Hypothalamus (tissue), 51 donors: ENCODE measurements at places on chromosomes 2 and 18.

- DNase-seq: no peak
Measured at GRCh38 chr18:32177530-32177929, 12.3 kb upstream of the MEP1B start.

- no peak for DNase-seq
Measured at GRCh38 chr2:235854276-235854675, 313.9 kb downstream of the GBX2 start.

DNA sequence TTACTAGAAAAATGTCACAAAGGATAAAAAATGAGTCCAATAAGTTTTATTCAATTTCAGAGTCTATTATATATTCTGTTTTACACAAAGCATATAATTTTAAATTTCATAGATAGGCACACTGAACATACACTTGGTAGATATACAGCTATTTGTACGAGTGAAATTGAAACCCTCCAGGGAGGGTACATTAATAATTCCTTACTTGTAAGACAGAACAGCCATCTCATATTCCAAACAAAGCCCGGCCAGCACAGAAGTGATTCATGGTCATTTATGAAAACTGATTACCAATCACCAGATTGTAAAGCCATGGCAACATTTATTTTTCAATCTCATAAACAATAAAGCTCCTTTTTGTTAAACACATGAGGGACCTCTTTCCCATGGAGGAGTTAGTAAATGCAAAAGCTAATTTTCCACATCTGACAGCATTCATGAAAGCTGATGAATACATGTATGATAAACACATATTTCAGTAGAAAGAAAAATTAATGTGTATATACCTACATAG, 190.6 kb downstream of the TDRD15 start:
- no peak for DNase-seq

GRCh38 chr2:138814123-138814898, 34.1 kb upstream of the NXPH2 start:
- DNase-seq: no peak

GRCh38 chr18:926946-927345, 22.3 kb downstream of the ADCYAP1 start:
- no peak for DNase-seq

- DNase-seq: no peak
Measured at GRCh38 chr2:36339607-36340218, 15.9 kb upstream of the CRIM1 start.

DNA sequence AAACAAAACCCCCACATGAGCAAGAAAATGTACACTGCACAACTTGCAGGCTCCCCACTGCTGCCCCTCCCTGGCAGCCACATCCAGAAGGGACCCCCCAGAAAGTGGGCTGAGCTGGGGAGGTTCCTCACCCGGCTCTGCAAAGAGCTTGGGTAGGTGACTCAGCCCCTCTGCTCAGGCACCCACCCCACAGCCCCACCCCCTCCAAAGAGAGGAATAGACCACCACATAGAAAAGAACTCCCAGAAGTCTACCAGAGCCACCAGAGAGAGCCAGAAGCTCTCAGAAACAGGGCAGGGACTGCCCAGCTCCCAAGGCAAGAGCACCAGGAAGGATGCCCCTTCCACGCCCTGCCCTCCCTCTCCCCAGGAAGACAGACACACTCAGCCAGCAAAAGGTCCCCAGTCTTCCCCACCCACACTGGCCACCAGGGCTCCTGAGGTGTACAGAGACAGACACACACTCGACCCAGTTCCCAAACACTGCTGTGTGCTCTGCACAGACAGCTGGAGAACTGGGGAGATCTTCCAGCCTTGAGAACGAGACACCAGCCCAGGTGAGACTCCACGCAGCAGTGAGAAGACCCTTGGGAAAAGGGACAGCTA, 28.2 kb downstream of the BIN1 start:
- DNase-seq: no peak

- DNase-seq: no peak
Measured at GRCh38 chr2:231646476-231646875, 53.8 kb downstream of the TEX44 start.

DNA sequence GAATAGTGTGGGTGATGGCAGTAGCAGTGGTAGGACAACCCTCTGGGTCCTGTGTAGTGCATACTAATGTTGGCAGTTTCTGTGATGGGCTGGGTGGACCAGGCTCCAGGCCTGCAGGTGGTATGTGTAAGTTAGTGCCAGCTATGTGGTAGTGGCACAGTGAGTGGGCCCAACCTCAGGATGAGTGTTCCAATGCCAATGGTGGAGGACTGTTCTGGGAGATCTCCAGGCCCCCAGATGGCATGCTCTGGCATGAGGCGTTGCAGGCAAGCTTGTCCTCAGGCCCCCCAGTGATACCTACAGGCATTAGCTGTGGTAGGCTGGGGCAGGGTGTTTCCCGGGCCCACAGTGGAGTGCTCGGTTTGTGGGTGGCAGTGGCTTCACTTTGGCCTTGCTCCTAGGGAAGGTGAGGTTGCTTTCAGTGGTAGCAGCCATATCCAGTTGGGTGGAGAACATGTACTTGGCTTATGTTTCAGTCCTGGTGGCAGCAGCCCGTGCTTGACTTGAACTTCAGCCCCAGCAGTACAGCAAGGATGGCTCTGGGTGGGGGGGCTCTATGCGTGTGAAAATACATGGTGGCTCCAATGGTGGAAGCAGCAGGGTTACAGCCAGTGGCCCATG, 32.4 kb downstream of the TEX51 start:
- DNase-seq: no peak

- no peak for DNase-seq
Measured at GRCh38 chr2:67952066-67952465, 110.7 kb downstream of the C1D start.

GRCh38 chr2:189409131-189409530, 32.1 kb upstream of the WDR75 start:
- DNase-seq: no peak

- DNase-seq: no peak
Measured at GRCh38 chr2:196268538-196269338, 97.4 kb upstream of the STK17B start.

DNA sequence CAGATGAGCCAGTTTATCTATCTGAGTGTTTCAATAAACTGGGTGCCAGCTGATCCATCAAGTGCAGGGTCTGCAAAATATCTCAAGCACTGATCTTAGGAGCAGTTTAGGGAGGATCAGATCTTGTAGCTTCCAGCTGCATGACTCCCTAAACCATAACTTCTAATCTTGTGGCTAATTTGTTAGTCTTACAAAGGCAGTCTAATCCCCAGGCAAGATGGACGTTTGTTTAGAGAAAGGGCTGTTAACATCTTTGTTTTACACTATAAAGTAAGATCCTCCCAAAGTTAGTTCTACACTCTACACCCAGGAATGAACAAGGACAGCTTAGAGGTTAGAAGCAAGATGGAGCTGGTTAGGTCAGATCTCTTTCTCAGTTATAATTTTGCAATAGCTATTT, 28.7 kb upstream of the HNMT start:
- DNase-seq: no peak

DNA sequence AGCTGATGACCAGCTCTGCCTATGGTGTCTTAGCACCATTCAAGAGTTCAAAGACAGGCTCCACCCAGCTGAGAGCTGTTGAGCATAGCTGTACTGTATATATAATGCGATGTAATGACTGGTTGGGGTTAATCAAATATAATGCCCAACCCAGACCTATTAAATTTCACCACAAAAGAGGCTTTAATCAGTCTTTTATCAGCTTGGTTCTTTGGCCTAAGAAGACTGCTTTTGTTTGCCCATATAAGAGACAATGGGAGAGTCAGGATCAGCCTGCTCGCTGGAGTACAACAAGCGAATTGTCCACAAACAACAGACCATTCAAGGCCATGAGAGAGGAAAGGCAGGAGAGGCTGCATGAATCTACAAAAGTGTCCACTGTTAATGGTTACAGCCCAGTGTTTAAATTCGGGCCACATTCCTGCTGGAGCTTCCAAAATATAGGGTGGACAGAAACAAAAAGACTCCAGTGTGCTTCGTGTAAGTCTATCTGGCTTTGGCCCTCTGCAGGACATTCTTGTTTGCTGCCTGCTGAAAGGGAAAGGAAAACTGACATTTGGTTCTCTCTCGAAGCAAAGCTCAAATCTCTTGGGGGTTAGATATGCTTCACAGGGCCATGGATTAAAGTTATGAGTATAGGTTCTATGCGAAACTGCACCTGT, 299.0 kb upstream of the FBXO11 start:
- peak; percentile 56 for DNase-seq

GRCh38 chr18:35424356-35424755, 47.2 kb upstream of the ZNF396 start:
- no peak for DNase-seq

- DNase-seq: no peak
Measured at GRCh38 chr2:22301228-22301627, 1083.8 kb upstream of the KLHL29 start.

DNA sequence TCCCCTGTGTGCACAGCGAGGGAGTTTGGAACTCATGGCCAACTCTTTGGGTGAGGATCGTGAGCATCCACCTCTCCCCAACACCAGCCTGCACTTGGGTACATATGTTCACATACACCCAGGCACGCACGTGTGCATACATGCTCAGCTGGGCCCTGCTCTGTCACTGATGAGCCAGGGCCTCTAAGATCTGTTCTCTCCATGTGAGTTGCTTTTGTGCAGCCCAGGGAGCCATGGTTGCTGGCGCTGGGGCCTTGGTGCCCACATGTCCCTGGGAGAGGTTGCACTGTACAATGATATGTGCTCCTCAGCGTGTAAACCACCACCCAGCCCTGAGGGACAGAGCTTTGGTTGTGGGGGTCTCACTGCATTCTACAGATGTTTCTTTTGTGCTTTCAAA, 44.1 kb downstream of the KLHL29 start:
- DNase-seq: no peak

GRCh38 chr2:5093056-5093455, 599.1 kb upstream of the SOX11 start:
- DNase-seq: no peak

DNA sequence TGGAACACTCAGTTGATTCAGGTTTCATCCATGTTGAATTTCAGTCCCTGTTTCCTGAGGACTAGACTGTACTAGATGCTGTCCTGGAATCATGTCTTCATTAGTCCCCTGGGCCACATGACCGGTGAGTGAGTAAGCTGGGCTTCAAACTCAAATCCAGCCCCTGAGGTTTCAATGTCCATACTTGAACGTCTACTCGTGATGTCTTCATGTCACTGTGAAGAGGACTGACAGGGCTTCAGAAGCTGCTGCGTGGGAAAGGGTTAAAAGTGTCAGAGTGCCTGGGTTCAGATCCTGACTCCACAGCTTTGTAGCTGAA, 101.2 kb downstream of the CDK15 start:
- no peak for DNase-seq

DNA sequence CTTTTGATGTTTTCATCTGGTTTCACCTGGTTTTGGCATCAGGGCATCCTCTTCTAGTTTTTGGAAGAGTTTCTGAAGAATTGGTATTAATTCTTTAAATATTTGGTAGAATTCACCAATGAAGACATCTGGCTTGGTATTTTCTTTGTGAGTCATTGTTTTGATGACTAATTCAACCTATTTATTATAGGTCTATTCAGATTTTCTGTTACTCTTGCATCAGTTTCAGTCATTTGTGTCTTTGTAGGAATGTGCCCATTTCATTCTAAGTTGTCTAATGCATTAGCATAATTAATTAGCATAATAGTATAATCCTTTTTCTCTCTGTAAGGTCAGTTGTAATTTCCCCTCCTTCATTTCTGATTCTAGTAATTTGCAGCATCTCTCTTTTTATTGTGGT, 8.0 kb downstream of the GNLY start:
- no peak for DNase-seq

GRCh38 chr2:157262248-157262647, 4.7 kb downstream of the GALNT5 start:
- DNase-seq: no peak

DNA sequence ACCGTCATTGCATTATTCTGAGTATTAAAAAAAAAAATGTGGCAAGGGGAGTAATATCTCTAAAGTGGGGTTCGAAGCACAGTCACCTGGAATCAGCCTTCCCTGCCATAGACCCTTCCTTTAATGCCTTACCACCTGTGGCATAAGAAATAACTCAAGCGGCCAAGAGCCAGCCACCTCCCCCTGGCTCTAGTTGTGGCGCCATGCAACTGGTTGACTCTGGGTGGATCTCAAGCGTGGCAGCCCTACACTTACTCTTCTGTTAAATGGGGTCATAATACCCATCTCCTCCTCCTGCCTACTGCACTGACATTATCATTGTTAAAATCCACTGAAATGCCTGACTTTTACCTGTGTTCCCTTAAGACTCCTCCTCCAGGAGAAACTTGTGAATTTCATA, 175.8 kb downstream of the SMAD7 start:
- no peak for DNase-seq

- DNase-seq: no peak
Measured at GRCh38 chr18:80246445-80247392, 595 bp downstream of the PARD6G start.

GRCh38 chr18:2091937-2092336, 479.4 kb downstream of the METTL4 start:
- DNase-seq: no peak

DNA sequence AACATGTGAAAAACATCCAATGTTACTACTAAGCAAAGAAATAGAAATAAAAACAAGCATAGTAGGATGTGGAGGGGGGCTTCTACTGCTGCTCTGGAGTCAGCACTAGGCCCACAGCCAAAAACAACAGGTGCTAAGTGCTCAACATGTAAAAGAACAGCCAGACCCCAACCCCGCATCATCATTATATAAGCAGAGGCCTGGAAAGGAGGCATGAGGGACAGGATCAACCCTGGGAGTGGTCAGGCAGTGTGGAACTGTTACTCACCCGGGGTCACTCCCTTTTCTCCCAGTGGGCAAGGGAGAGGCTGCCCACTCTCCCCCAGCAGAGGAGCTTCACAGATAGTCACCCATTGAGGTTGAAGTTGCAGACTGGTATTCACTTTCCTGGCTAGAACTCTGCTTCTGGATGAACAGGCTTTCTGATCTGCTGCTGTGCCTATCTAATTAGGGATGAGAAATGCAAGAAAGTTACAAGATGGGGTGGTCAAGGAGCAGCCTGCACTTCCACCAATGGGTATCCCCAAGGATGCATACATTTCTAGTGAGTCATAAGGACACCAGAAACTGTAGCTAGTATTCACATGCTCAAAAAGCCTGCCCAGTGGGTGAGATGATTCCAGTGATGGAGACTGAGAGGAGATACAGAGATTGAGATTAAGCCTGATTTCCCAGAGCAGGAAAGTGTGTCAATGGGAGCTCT, 480.1 kb upstream of the TCF4 start:
- no peak for DNase-seq

GRCh38 chr2:47203995-47204394, 48.9 kb upstream of the STPG4 start:
- DNase-seq: no peak

DNA sequence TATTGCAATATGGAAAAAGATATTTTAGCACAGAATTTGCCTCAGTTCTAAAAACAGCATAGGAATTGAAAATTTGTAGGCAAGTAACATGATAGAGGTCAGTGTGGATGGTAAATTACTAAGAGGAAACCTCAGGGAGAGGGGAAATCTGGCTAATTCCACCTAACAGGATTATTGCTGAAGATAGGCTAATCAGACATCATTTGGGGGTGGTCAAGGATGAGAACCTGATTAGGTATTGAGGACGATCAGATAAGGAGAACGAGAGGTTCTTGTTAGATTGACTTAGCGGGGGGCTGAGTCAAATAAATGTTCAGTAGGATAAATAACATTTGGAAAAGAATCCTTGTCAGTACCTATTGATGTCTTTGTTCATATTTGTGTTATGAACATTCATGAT, 543.2 kb upstream of the LRRTM4 start:
- DNase-seq: no peak

- DNase-seq: no peak
Measured at GRCh38 chr2:176385838-176386237, 116.6 kb downstream of the MTX2 start.

GRCh38 chr2:173982918-173983317, 17.7 kb upstream of the SP3 start:
- DNase-seq: no peak
